Non-pigmented ciliary epithelial cell (primary cell): ENCODE measurements at places on chromosomes 2 and 18.

DNA sequence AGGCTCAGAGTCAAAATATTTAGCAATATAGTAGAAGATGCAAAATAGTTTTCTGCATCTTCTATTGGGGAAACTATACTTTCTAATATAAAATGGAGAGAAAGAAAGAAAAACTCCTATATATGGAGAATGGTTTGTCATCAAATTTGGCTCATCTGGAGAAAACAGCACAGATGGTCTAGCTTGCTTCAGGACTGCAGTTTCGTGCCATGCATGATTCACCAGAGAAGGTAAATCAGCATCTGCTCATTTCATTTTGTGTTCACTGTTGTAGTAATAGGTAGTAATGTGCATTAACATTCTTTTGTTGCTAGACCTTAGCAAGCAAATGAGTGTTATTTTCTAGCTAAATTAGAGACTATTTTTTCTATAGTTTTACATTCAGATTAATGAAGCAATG, 179.0 kb downstream of the ASXL3 start:
- no peak for DNase-seq

- DNase-seq: no peak
Measured at GRCh38 chr2:13539296-13539695, 822.6 kb downstream of the TRIB2 start.

DNA sequence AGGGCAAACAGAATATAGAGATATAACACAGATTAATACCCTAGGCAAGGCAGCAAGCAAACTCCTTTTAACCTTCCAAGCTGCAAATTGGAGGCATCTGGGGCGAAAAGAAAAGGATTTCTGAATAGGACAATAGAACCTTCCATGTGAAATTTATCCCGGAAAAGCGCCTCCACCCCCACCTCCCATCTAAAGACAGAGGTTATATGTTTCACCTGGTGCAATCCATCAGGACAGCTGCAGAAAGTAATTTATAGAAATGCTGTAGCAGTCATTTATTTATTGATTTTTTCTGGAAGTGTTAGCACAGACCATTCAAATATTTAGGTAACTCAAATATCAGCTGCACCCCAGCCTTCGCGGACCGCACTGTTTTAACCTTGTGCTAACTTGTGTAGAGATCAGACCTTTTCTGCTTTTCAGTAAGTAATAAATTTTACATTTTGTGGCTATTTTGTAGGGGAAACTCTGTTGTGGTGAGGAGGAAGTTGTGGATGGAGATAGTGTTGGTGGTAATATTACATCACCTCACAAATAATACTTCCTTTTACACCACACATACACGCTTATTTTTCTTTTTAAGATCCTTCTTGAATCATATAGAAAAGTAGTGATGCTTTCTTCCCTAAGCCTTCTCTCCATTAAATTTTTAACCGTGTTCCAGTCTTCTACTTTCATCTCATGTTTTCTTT, 919.3 kb upstream of the CDH2 start:
- no peak for DNase-seq

DNA sequence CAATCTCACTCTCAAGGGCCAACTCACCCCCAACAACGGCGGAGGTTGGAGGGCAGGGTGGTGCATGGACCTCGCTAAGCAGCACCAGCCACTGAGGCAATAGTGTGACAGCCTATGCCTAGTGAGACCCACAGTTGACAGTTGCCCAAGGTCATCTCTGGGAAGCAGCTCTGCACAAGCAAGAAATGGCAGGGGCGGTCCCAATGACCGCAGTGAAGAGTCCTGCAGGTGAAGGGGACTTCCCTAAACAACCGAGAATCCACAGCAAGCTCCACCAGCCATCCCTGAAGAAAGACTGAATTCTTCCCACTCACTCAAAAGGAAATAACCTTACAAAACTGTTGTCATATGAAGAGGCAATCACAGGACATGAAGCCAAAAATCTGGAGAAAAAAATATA, 313.4 kb upstream of the ID2 start:
- no peak for DNase-seq

DNA sequence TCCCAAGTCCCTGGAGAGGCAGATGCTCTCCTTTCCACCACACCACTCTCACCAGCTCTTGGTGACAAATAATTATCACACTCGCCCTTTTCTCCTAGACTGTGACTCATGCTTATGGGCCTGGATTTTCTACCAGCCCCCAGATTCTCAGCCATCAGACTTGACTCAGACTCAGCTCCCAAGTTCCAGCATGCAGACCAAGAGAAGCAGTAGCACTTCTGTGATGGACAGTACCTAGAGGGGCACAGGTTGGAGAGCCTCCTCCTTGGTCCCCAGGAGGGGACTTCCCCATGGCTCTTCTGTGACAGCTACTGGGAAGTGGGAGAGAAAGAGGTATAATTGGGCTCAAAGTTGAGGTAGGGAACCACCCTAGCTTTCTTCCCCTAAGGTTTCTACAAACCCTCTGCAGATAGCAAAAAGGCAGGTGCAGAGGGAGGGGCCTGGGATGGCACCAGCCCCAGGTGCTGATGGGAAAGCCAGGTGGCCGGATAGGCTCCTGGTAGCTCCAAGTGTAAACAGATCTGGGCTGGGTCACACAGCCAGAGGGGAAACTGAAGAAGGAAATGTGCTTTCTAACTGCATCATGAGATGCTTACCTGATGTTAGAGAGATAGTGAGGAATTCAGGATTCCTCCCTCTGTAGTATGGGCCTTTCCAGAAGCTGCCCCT, 4.1 kb downstream of the TCF23 start:
- no peak for DNase-seq

- no peak for DNase-seq
Measured at GRCh38 chr2:1979138-1979537, 234.8 kb upstream of the PXDN start.
